Progenitor cell of endocrine pancreas (in vitro differentiated cells): ENCODE measurements at places on chromosomes 2 and 18.
A peak's percentile ranks its signal among the peaks of the same experiment; 100 is the strongest.

- H3K27ac ChIP-seq: no peak overlapping the region
- DNase-seq: no peak
- peaks cover 33% of the 10 kb centered on the region for H3K36me3 ChIP-seq
Observed at GRCh38 chr2:173953047-173953424, 12.1 kb downstream of the SP3 start.

- H3K27ac ChIP-seq: no peak overlapping the region
- H3K4me1 ChIP-seq: no peaks in the 10 kb centered on the region
- H3K27me3 ChIP-seq: peaks cover 18% of the 10 kb centered on the region
Observed at GRCh38 chr2:29528891-29529520, 392.4 kb downstream of the ALK start.

DNA sequence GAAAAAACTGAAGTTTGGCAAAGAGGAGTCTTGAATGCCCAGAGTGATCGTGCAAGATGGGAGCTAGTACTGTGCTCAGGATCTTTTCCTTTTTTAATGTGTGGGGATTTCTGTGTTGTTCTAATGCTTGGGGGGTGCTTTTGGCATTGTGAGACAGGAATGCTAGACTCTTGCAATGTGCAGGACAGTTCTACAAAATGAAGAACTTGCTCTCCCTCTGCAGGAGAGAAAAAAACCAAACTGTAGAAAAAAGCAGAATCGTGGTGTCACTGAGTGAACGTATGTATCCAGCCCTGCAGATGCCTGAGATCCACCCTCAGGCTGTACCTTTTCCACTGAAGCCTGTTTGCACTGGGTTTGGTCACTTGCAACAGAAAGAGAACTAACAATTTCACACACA, 12.1 kb upstream of the TTC39C start:
- H3K4me3 ChIP-seq: no peak overlapping the region
- H3K36me3 ChIP-seq: no peaks in the 10 kb centered on the region
- no peak overlapping the region for H3K27ac ChIP-seq

GRCh38 chr2:138718405-138718804, 61.8 kb downstream of the NXPH2 start:
- no peaks in the 10 kb centered on the region for H3K36me3 ChIP-seq
- DNase-seq: no peak
- H3K27ac ChIP-seq: no peak overlapping the region
- H3K27me3 ChIP-seq: no peaks in the 10 kb centered on the region
- no peak overlapping the region for H3K4me3 ChIP-seq
- peaks cover 42% of the 10 kb centered on the region for H3K4me1 ChIP-seq

DNA sequence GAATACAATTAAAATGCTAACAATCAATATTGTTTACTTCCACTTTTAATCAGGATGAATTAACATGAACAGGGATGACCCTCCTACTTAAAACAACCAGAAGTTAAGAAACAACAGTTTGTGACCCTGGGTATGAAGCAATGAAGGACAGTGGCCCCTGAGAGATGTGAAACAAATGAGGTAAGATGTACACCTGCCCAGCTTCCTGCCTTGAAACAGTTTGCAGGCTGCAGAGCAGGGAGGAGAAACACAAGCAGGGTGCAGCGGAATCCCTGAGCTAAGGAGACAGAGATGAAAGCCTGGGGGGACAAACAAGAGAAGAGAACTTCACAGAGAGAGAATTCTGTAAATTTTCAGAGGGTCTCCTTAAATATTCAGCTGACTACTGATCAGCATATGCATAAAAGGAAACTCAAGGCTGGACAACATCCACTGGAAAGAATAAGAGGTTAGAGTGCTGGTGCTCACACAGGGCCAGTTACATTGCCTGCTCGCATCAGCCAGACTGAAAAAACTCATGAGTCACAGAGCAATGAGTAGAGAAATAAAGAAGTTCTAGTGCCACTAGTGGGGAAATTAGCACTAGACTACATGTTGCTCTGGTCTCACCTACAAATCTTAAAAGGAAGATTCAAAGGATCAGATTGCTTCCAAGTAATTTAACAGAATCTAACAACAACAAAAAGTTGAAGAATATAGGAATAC, 106.4 kb downstream of the PID1 start:
- H3K27me3 ChIP-seq: no peaks in the 10 kb centered on the region
- H3K4me1 ChIP-seq: peaks cover 30% of the 10 kb centered on the region
- DNase-seq: no peak
- H3K27ac ChIP-seq: peak overlapping the region; percentile 38

DNA sequence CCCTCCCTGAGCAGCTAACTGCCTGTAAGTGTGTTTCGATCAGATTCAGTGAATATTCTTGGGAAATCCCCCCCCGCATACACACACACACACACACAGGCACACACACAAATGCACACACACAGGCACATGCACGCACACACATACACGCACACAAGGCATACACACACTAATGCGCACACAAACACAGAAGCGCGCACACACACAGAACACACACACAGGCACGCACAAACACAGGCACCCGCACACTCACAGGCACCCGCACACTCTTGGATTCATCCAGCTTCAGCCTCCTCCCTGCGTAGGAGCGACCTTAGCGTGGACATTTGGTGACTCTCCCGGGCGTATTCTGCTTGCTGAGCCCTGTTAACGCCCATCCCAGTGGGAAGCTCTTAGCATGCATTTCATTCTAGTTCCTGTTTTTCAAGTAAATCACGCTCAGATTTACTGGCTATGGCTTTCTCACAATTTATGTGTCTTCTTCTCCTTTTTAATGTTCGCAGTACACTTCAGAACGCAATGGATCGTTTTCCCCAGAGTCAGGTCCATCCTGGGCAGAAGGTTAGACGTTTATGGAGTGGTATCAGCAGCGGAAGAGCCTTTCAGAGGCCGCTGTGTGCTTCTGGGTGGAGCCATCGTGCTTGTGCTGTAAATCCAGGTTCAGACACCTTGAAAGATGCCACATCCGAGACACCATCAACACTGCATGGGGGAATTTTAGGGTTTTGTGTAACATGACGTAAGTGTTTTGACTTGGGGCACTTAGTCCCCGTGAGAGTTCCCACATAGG, 656.6 kb downstream of the GALR1 start:
- peaks cover 17% of the 10 kb centered on the region for H3K27me3 ChIP-seq
- no peaks in the 10 kb centered on the region for H3K4me1 ChIP-seq
- H3K4me3 ChIP-seq: no peak overlapping the region
- H3K36me3 ChIP-seq: no peaks in the 10 kb centered on the region
- DNase-seq: no peak
- no peak overlapping the region for H3K27ac ChIP-seq

- H3K27ac ChIP-seq: no peak overlapping the region
- H3K36me3 ChIP-seq: no peaks in the 10 kb centered on the region
- H3K4me3 ChIP-seq: no peak overlapping the region
- DNase-seq: no peak
Observed at GRCh38 chr2:57821088-57821487, 225.5 kb upstream of the VRK2 start.

GRCh38 chr18:26190506-26190905, 35.7 kb upstream of the TAF4B start:
- no peaks in the 10 kb centered on the region for H3K27me3 ChIP-seq
- no peaks in the 10 kb centered on the region for H3K4me1 ChIP-seq
- H3K36me3 ChIP-seq: no peaks in the 10 kb centered on the region

DNA sequence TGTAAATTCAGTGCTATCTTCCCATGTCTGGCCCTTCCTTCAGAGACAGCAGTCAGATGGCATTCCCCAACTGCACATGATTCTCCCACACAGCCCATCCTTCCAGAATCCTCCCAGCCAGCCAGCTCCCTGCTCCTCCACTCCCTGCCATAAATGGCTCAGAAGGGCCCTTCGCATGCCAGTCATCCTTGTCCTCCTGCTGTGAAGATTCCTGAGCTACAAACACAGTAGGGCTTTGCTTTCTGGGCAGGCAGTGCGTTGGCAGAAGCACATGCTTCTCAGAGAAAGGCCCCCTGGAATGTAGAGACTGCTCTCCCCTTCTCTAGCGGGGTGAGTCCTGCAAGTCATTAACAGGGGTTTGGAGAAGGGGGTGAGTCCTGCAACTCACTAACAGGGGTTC, 71.9 kb downstream of the TEX51 start:
- DNase-seq: no peak
- H3K27ac ChIP-seq: no peak overlapping the region
- H3K4me1 ChIP-seq: peaks cover 1% of the 10 kb centered on the region
- no peak overlapping the region for H3K4me3 ChIP-seq
- peaks cover 38% of the 10 kb centered on the region for H3K27me3 ChIP-seq

DNA sequence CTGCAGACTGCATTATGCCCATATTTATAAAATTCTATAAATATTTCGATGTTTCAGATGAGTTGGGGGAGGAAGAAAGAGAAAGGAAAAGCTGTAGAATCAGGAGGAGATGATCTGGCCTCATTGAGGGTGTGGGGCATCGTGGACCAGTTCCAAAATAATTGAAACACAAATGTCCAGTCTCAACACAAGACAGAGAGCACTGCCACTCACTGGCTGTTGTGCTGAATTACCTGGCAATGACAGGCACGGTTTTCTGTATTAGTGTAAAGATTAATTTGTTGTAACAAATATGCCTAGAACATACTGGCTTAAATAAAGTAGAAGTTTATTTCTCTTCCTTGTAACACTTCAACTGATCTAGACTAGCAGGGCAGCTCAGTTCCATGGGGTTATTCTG, 24.1 kb downstream of the POLE4 start:
- H3K27ac ChIP-seq: no peak overlapping the region
- no peak overlapping the region for H3K4me3 ChIP-seq
- peaks cover 5% of the 10 kb centered on the region for H3K36me3 ChIP-seq
- no peaks in the 10 kb centered on the region for H3K27me3 ChIP-seq

GRCh38 chr2:145108361-145108778, 588.5 kb upstream of the ZEB2 start:
- no peak overlapping the region for H3K4me3 ChIP-seq
- H3K27ac ChIP-seq: no peak overlapping the region
- H3K4me1 ChIP-seq: peaks cover under 1% of the 10 kb centered on the region
- DNase-seq: no peak
- H3K27me3 ChIP-seq: no peaks in the 10 kb centered on the region

- peaks cover 8% of the 10 kb centered on the region for H3K4me1 ChIP-seq
- no peaks in the 10 kb centered on the region for H3K36me3 ChIP-seq
- no peak overlapping the region for H3K27ac ChIP-seq
- no peak for DNase-seq
Observed at GRCh38 chr18:74613381-74613780, 15.7 kb downstream of the ZNF407 start.

- no peaks in the 10 kb centered on the region for H3K4me1 ChIP-seq
- DNase-seq: no peak
- no peak overlapping the region for H3K27ac ChIP-seq
- H3K36me3 ChIP-seq: no peaks in the 10 kb centered on the region
Observed at GRCh38 chr2:8064603-8065002, 617.3 kb upstream of the ID2 start.

DNA sequence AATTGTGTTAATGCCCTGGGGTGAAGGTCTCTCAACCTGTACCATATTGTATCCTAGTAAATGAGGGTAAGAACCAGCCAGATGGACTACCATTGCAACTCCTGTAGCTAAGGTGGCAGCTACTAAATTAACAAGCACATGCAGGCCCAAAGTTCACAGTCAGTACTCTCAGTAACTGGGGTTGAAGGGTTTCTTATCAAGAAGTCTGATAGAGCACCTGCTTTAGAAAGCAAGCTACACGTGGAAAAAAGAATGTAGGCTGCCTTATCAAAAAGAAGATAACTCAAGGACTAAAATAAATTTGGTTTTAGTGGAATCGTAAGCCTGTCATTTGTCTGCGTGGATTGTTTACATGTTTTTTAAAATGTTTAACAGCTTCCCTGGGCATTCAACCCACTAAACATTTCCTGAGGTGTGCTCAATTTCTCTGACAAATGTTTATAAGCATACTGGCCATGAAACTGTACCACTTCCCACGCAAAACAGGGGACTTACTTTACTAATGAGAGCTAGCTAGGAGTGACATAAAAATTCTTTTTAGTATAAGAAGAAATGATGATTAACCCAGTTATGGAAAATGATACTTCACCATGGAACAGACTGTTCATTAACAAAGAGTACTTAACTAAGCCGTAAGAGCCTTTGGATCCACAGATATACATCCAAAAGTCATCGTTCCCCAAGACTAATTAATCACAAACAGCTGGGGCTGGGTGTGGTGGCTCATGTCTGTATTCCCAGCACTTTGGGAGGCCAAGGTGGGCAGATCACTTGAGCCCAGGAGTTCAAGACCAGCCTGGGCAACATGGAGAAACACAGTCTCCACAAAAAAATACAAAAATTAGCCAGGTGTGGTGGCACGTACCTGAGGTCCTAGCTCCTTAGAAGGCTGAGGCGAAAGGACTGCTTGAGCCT, 36.5 kb downstream of the LPIN2 start:
- peaks cover 18% of the 10 kb centered on the region for H3K4me1 ChIP-seq
- H3K36me3 ChIP-seq: peaks cover 2% of the 10 kb centered on the region
- H3K27me3 ChIP-seq: no peaks in the 10 kb centered on the region

- H3K4me1 ChIP-seq: peaks cover 12% of the 10 kb centered on the region
- no peak overlapping the region for H3K4me3 ChIP-seq
- no peak for DNase-seq
- peaks cover 7% of the 10 kb centered on the region for H3K27me3 ChIP-seq
- peaks cover 11% of the 10 kb centered on the region for H3K36me3 ChIP-seq
- H3K27ac ChIP-seq: no peak overlapping the region
Observed at GRCh38 chr18:49096021-49096420, 145.3 kb upstream of the SMAD7 start.

- H3K4me3 ChIP-seq: no peak overlapping the region
- no peak for DNase-seq
- peaks cover 20% of the 10 kb centered on the region for H3K4me1 ChIP-seq
- H3K36me3 ChIP-seq: no peaks in the 10 kb centered on the region
- peaks cover 5% of the 10 kb centered on the region for H3K27me3 ChIP-seq
Observed at GRCh38 chr18:48887905-48888772, 62.6 kb downstream of the SMAD7 start.

DNA sequence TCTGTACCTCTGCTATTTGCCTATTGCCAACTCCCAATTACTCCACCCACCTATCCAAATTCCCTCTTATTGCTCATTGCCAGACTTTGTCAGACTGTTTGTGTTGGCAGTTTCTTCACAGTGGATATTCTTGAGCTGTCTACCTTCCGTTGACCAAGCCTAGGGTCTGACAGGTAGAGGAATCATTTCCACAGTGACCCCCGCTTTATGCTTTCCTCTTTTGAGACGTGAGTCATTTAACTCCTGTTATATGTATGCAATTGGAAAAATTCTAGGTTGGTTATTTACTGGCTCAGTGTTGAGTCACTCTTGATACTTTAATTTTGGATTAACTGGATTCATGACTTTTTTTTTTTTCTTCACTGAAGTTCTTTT, 187.7 kb downstream of the IRS1 start:
- H3K27me3 ChIP-seq: no peaks in the 10 kb centered on the region
- H3K27ac ChIP-seq: no peak overlapping the region
- peaks cover 4% of the 10 kb centered on the region for H3K4me1 ChIP-seq
- no peak for DNase-seq
- no peak overlapping the region for H3K4me3 ChIP-seq

DNA sequence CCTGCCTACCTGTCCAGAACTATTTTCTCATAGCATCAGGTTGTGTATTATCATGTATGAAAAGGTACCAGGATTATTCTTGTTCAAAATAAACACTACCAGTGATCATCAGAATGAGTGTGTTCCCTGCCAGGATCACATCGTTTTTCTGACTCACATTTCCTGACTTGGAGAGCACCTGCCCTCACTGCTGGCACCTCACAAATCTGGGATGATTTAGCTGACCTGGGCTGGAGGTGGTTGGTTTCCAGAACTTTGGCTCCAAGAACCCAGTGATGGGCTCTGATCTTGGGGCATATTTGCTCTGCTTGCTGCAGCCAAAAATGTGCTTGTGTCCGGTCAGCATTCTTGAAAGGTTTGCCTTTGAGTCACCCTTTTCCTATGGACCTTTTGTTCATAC, 836.3 kb upstream of the ACVR2A start:
- no peak overlapping the region for H3K27ac ChIP-seq
- H3K4me3 ChIP-seq: no peak overlapping the region
- no peaks in the 10 kb centered on the region for H3K27me3 ChIP-seq
- no peaks in the 10 kb centered on the region for H3K4me1 ChIP-seq
- DNase-seq: no peak
- H3K36me3 ChIP-seq: no peaks in the 10 kb centered on the region
